Smooth muscle cell of the brain vasculature (primary cell): ENCODE measurements at places on chromosomes 2 and 18.

DNA sequence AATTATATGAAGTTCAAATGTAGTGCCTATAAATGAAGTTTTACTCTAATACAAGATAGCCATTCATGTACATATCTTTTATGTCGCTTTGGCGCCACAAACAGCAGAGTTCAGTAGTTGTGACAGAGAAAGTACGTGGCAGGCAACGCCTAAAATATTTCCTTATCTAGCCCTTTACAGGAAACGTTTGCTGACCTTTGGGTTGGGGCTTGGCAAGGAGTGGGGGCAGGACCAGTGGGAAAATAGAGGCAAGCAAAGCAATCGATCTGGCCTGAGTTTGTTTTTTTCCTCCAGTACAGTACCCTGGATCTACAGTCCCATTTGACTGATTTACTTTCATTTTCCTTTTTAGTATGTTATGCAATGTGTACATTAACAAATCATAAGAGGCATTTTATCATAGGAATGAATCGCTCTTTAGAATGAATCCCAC is 13.1 kb downstream of the CCDC68 start:
- DNase-seq = no peak

DNA sequence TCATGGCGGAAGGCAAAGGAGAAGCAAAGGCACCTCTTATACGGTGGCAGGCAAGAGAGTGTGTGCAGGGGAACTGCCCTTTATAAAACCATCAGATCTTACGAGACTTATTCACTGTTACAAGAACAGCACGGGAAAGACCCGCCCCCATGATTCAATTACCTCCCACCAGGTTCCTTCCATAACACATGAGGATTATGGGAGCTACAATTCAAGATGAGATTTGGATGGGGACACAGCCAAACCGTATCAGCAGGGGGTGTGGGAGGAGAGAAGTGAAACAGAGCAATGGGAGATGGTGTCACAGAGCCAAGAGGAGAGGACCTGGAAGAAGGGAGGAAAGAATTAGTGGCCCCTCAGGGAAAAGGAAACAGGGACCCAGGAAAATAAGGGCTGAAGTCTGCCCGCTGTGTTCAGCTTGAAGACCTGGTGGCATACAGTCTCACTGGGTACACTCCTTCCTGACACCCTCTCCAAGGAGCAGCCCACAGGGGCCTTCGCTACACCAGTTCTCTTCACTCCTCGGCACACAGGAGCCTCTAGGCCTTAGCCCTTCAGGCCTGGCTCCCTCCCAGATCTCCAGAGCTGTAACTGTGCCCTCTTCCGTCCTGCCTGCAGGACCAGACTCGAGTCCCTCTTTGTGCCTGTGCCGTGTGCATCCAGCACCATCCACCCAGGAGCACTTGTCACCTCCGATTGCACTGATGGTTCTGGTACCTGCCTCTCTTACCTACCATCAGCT is 262.1 kb downstream of the EIPR1 start:
- no peak for DNase-seq

GRCh38 chr2:6111781-6112261 is 419.6 kb downstream of the SOX11 start:
- no peak for DNase-seq

- DNase-seq = no peak
These were observed 181.4 kb downstream of the SMAD2 start for GRCh38 chr18:47748847-47749599.

- DNase-seq = no peak
These were observed 14.9 kb downstream of the STAT1 start for GRCh38 chr2:190999058-190999457.

DNA sequence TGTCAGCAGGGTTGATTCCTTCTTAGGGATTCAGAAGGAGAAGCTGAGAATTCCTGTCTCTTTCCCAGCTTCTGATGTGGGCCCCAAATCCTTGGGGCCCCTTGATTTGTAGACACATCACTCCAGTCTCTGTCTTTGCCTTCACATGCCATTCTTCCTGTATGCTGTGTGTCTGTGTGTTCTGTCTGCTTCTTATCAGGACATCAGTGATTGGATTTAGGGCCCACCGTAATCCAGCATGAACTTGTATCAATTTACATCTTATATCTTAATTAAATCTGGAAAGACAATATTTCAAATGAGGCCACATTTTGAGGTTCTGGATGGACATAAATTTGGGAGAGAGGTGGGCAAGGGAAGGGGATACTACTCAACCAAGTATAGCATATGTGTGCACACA is 9.7 kb downstream of the NEUROD1 start:
- DNase-seq = no peak

GRCh38 chr2:152962446-152962845 is 244.0 kb downstream of the ARL6IP6 start:
- no peak for DNase-seq

DNA sequence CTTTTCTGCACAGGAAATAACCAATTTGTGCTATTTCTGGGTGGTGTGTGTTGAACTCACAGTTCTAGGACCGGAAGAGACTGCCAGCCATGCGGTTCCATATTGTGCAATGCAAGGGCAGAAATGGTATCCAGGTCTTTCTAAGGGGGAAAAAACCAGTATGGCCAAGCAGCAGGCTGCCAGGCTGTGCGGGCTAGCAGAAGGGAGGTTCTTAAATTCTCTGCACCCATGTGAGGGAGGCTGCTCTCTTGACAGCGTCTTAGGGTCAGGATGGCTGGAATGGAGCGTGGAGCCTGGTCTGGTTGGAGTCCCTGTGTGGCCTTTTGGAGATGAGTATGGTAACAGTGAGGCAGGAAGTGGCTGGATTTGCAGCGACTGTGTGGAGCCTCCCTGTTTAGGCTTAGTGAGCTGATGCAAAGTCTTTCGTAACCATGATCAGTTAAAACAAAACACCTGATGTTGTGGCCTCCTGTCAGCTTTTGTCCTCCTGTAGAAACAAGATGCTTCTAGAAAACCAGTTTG is 52.6 kb downstream of the NCK2 start:
- DNase-seq = no peak

GRCh38 chr2:203583701-203584100 is 48.6 kb upstream of the RAPH1 start:
- DNase-seq = no peak

DNA sequence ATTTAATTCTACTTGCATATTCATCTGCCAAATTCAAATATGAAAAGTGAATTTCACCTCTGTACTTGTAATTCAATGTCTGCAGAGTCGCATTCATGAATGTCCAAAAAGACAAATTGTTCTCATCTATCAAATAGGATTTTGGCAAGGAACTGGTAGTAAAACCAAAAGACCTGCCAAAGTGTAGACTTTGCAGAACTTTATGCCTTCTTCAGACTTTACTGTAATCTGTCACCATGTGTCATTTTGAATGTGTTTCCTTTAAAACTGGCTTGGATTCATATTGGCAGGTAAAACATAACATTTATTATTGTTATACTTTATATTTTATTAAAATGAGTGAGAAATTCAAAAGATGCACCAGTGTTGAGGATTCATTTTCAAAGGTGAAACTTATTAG is 701.9 kb upstream of the LINC00305 start:
- no peak for DNase-seq

DNA sequence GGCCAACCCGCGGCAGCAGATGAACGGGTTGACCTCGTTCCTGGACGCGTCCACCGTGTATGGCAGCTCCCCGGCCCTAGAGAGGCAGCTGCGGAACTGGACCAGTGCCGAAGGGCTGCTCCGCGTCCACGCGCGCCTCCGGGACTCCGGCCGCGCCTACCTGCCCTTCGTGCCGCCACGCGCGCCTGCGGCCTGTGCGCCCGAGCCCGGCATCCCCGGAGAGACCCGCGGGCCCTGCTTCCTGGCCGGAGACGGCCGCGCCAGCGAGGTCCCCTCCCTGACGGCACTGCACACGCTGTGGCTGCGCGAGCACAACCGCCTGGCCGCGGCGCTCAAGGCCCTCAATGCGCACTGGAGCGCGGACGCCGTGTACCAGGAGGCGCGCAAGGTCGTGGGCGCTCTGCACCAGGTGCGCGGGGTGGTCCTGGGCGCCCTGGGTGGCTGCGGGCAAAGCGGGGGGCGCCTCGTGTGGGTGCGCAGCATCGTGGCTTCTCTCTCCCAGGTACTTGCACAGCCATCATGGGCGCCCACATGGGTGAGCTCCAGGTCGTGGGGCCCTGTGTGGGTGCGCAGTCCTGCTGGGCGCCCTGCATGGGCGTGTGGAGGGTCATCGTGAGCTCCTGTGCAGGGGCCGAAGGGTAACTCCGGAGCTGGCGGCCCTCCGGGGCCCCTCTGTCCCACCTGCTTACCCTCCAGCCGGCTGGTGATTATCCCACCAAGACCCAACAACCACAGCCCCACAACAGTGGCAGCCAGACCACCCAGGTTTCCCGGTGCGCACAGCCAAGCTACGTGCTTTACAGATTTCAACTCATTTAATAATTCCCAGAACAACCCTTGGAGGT is 64.2 kb downstream of the TPO start:
- DNase-seq = no peak

DNA sequence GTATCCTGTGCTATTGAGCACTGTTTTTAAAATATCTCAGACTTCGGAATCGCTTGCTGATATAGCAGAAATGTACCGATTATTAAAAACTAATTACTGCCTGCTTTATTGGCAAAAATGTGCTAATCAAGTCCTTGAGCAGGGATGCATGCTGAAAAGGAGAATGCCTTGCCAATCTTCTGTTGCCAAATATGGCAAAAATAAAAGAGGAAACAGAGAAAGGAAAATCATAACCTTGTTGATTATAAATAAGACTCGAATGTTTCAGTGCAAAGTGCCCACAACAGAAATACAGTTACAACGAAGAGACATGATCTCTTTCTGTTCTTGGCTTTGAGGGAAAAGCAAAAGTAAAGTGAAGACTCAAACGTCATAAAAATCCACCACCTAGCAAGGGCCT is 248.5 kb downstream of the TMEM182 start:
- no peak for DNase-seq

DNA sequence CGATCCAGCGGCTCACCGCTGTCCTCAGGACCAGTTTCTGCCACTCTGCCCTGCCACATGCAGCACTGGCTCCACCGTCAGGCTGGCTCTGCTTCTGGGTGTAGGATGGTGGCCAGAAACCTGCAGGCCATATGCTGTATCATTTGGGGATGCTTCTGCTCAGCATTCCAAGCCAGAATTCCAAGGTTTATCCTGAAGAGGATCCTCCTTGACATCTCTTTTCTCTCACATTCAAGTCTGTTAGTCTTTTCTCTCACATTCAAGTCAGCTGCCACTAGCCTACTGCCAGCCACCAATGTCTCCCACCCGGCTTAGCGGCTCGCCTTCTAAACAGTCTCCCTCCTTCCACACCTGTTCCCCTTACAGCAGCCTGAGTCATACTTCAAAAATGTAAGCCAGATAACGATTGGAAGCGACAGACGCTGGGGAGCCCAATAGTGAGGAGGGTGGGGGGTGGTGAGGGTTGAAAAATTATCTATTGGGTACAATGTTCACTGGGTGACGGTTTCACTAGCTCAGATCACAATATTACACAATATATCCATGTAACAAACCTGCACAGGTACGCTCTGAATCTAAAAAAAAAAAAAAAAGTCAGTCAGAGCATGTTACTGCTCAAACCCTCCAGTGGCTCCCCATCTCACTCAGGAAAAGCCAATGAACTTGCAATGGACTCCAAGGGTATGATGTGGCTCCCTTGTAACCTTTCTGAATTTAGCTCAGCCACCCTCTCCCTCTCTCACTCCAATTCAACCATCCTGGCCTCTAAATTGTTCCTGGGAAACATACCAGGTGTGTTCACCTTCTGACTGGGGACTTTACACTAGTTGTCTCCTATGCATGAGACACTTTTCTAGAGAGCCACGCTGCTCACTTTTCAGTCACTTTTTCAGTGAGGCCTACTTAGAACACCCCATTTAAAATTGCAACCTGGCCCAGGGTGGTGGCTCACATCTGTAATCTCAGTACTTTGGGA is 38.8 kb upstream of the SP3 start:
- DNase-seq = no peak

- DNase-seq = peak; percentile 71
These were observed 80.5 kb upstream of the CAVIN2 start for GRCh38 chr2:191927319-191927867.

DNA sequence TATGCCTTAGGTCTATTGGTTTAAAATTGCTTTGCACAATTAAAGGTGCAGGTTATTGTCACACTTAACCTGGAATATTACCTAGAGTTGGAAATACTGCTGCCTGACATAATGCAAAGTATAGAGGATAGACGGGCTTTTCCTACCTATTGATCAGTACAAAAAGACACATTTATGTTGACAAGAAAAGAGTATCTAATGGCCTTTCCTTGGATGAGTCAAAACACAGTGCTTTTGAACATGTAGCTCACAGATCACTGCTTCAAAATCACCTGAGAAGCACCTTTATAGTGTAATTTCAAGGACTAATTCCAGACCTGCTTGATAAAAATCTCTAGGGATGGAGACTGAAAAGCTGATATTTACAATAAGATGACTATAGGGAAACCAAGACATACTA is 262.8 kb downstream of the DCC start:
- DNase-seq = no peak

DNA sequence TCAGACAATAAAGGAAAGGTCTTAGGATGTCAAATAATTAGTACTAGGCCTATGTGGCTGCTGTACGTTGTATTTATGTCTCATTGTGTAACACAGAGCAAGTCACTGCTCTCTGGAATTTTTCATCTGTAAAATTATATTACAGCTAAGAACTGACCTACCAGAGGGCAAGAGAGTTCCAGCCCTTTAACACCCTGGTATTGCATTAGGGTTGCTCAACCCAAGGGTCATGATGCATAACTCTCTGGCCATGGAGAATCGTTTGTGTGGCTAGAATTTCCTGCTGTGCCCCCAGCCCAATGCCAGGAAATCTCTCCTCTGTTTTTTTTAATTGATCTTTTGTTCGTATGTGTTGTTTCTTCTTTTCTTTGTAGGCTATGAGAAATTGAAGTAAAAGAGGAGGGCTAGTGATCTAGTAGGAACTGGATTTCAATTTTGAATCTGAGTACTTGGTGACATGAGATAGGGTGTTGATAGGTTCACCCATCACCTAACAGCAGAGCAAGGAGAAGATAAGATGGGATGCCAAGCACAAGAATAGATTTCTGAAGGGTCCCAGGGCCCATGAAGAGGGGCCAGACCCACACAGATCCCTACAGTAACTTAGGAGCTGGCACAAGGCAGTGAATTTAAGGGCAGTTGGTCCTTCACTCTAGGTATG is 571.2 kb upstream of the TNP1 start:
- DNase-seq = no peak

DNA sequence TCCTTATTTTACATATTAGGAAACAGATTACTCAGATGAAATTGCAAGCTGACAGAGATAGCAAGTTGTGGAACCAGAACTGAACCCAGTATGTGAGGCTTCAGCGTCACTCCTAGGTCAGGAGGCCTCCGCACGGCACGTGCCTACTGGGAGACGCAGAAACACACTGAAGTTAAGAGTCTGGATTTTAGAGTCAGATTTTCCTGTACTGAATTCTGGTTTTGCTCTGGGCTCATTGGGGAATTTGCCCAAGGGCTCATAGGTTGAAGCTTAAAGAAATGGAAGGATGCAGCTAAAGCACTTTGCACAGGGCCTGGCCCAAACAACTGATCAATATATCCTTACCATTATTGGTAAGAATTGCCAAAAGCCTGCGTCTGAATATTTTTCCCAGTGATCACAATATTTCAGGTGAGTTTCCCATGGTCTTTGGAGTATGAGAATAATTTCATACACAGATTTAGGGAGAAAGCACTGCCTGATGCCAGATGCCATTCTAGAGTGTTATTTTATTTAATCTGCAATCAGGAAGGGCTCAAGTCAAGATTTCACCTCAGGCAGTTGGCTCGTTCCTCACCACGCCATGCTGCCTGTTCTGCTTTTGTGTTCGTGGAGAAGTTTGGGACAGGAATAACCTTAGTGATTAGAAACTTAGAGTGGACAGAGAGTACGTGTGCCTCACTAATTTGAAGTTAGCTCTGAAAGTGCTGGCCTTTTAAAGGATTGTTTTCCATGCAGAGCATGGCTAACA is 331.9 kb downstream of the MYCN start:
- DNase-seq = no peak

GRCh38 chr2:216221811-216222210 is 112.7 kb downstream of the XRCC5 start:
- no peak for DNase-seq
